Mucosa of gallbladder (tissue), 1 donor: ENCODE measurements at places on chromosomes 12 and 14. TPM values are rescaled to one million over a fixed set of nuclear protein-coding genes. Genes with fewer than 3 reads are reported as not detected.

ANG gene
- total RNA-seq, result 110 TPM

EML5 gene
- total RNA-seq, result 1.7 TPM

SLC39A2 gene
- not detected for total RNA-seq

RFLNA gene
- 0.49 TPM for total RNA-seq

SLC5A8 gene
- total RNA-seq, result 0.06 TPM

SYT1 gene
- total RNA-seq, result 6.5 TPM

MYF5 gene
- total RNA-seq, result not detected

SLC6A12 gene
- 1.2 TPM for total RNA-seq

FAM181A gene
- not detected for total RNA-seq

ZC2HC1C gene
- total RNA-seq, result 3.9 TPM

OASL gene
- 3.1 TPM for total RNA-seq

FKBP11 gene
- total RNA-seq, result 34.6 TPM

RNASE1 gene
- 609 TPM for total RNA-seq

LGALS3 gene
- total RNA-seq, result 256 TPM

KRT2 gene
- total RNA-seq, result not detected

HCAR1 gene
- total RNA-seq, result 0.20 TPM

ZCCHC8 gene
- 19.0 TPM for total RNA-seq

GZMB gene
- 2.8 TPM for total RNA-seq

KRT5 gene
- not detected for total RNA-seq
